ENCODE measurements at places on chromosomes 4 and X. TPM values are rescaled to one million over a fixed set of nuclear protein-coding genes. Genes with fewer than 3 reads are reported as not detected.
A peak's percentile ranks its signal among the peaks of the same experiment; 100 is the strongest.

Gene CXorf38
- 25.4 TPM for total RNA-seq

Gene TMEM47
- total RNA-seq = 59.4 TPM

Gene PRRG1
- total RNA-seq = 7.4 TPM

Gene C4orf36
- 4.8 TPM for total RNA-seq

Gene HELT
- not detected for total RNA-seq

Gene SPANXA1
- not detected for total RNA-seq

Gene APLN
- not detected for total RNA-seq

Gene FDCSP
- not detected for total RNA-seq

Gene ZMAT1
- total RNA-seq = 15.7 TPM

Gene F8A2
- total RNA-seq = not detected

Gene ARHGEF6
- 19.7 TPM for total RNA-seq

Gene WDR17
- total RNA-seq = 4.9 TPM

DNA sequence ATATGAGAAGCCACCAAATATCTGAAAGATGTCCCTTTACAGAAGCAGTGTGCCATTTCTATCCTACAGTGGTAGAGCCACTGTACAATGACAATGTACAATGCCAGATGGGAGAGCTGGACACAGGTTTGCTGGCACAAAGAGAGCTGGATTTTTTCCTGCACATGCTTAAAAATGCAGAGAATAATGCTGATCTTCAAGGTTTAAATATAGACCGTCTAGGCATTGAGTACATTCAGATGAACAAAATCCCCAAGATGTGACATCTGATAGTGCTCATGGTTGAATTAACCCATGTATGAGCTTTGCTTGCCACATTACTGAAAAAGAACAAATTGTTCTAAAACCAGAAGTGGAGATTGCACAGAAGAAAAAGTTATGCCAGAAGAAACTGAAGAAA lies 11.7 kb downstream of the ADGRL3 start:
- H3K36me3 ChIP-seq = no peaks in the 10 kb centered on the region
- no peak overlapping the region for H3K4me3 ChIP-seq
- H3K27me3 ChIP-seq = no peaks in the 10 kb centered on the region
- DNase-seq = no peak

DNA sequence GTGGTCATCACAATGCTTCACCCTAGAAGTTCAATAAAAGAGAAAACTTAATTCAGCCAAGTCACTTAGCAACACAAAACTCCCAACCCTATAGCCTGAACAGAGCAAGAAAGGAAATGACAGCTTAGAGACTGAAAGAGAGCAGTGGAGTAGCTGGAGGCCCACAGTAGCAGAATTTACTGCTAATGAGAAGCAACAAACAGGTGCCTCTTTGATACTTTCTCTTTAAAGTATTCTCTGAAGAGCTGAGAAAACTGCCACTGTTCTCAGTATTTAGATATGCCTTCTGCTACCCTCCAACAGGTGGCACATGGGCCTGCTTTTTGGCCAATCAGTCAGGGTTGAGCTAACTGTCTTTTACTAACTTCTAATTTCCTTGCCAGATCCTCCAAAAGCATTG lies 240.0 kb downstream of the GPC3 start:
- no peak overlapping the region for H3K27ac ChIP-seq
- no peaks in the 10 kb centered on the region for H3K27me3 ChIP-seq
- H3K36me3 ChIP-seq = no peaks in the 10 kb centered on the region
- H3K4me3 ChIP-seq = no peak overlapping the region
- H3K4me1 ChIP-seq = no peaks in the 10 kb centered on the region

DNA sequence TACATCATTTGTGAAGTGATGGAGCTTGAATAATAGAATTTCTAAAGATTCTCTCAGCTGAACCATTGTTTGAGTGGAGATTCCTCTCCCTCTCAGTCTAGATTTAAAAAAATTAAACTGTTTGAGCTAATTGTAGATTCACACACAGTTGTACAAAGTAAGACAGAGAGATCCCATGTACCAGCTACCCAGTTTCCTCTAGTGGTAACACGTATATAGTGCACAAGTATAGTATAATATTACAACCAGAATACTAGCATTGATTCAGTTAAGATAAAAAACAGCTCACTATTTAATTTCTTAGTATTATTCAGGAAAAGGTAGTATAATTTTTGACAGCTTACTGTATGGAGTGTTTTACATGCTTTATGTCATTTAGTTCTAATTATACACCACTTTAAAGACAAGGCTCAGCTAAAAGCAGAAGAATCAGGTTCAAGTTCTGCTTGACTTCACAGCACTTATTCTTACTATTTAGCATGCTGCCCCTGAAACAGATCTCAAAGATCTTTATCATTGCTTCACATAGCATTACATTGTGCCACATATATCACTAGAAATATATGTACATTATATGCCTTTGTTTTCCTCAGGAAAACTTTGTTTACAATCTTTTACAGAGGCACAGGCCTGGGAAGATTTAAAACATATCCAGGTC lies 136.1 kb downstream of the SNCA start:
- H3K27ac ChIP-seq = peak overlapping the region; percentile 35
- no peaks in the 10 kb centered on the region for H3K27me3 ChIP-seq
- H3K4me1 ChIP-seq = peaks cover 5% of the 10 kb centered on the region
- H3K4me3 ChIP-seq = no peak overlapping the region

GRCh38 chrX:14899607-14900006 lies 26.4 kb downstream of the MOSPD2 start:
- H3K36me3 ChIP-seq = no peaks in the 10 kb centered on the region
- no peak overlapping the region for H3K27ac ChIP-seq
- H3K4me1 ChIP-seq = no peaks in the 10 kb centered on the region

GRCh38 chr4:176989186-176989585 lies 196.5 kb upstream of the VEGFC start:
- H3K4me1 ChIP-seq = no peaks in the 10 kb centered on the region
- no peak for DNase-seq
- no peak overlapping the region for H3K27ac ChIP-seq
- no peaks in the 10 kb centered on the region for H3K27me3 ChIP-seq
- no peaks in the 10 kb centered on the region for H3K36me3 ChIP-seq

GRCh38 chr4:101600287-101600686 lies 190.2 kb upstream of the BANK1 start:
- no peak overlapping the region for H3K4me3 ChIP-seq
- no peaks in the 10 kb centered on the region for H3K36me3 ChIP-seq
- no peak overlapping the region for H3K27ac ChIP-seq
- no peaks in the 10 kb centered on the region for H3K27me3 ChIP-seq
- DNase-seq = no peak

DNA sequence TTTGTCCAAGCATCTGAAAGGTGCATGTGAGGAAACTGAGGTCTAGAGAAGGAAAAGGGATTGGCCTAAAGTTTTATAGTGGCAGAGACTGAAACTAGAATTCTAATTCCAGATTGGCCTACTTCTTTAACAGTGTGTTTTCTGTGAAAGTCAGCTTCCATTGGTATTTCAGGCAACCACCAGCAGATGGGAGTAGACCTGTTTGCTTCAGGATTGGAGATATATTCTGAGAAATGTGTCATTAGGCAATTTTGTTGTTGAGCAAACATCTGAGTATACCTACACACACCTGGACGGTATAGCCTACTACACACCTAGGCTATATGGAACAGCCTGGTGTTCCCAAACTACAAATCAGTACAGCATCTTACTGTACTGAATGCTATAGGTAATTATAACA lies 207.3 kb upstream of the RADX start:
- no peaks in the 10 kb centered on the region for H3K36me3 ChIP-seq
- no peaks in the 10 kb centered on the region for H3K4me1 ChIP-seq
- H3K27ac ChIP-seq = no peak overlapping the region

DNA sequence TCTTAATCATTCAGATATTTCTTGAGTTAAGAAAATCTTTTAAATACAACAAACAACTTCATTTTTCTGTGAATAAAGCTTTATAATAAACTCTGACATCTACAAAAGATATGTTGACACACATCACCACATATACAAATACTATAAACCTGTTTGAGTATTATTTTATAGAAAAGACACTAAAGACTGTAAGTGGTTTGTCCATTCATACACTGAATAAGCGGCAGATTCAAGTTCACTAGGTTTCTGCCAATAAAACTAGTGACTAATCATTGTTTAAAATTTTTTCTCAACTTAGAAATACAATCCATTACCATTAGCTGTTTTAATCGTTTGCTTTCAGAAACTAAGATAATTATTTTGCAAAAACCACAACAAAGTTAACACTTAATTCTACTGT lies 1900.0 kb downstream of the C4orf33 start:
- no peak for DNase-seq
- H3K27ac ChIP-seq = no peak overlapping the region
- H3K27me3 ChIP-seq = no peaks in the 10 kb centered on the region
- H3K36me3 ChIP-seq = no peaks in the 10 kb centered on the region

DNA sequence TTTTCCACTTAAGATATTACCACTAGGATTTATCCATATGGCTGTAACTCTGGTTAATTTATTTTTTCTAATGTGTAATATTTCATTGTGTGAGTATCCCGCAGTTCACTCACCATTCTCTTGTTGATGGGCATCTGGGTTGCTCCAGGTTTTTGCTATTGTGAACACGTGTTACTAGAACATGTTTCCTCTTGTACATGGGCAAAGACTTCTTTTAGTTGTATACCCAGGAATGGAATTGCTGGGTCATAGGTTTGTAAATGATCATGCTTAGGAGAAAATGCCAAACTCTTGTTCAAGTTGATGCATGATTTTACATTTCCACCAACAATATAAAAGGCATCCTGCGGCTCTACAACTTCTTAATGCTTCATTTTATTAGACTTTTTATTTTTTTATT lies 26.8 kb downstream of the SYNPO2 start:
- DNase-seq = no peak
- no peaks in the 10 kb centered on the region for H3K4me1 ChIP-seq
- no peak overlapping the region for H3K4me3 ChIP-seq

DNA sequence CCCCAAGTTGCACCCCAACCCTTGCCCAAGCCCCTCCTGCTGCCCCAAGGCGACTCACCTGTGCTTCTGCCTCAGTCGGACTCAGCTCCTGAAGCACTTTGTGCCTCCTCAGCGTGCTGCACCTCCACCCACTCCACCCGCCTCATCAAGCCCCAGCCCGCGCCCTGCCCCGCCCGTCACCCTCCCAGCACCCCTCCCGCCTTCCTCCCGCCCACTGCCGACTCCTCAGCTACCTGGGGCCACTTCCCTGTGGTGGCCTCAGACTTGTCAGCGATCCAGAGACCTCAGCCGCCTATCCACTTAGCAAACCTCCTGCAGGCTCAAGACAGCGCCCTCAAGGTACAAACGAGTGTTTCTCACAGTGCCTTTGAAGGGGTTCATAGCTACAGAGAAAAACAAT lies 19.6 kb upstream of the IQCM start:
- H3K27me3 ChIP-seq = no peaks in the 10 kb centered on the region
- DNase-seq = no peak
- no peak overlapping the region for H3K4me3 ChIP-seq
- H3K4me1 ChIP-seq = no peaks in the 10 kb centered on the region
- no peaks in the 10 kb centered on the region for H3K36me3 ChIP-seq

- no peak overlapping the region for H3K4me3 ChIP-seq
- no peaks in the 10 kb centered on the region for H3K27me3 ChIP-seq
- peaks cover 3% of the 10 kb centered on the region for H3K36me3 ChIP-seq
- no peak overlapping the region for H3K27ac ChIP-seq
- no peaks in the 10 kb centered on the region for H3K4me1 ChIP-seq
These were observed 211.3 kb downstream of the PALLD start for GRCh38 chr4:168708108-168708507.

- no peaks in the 10 kb centered on the region for H3K27me3 ChIP-seq
- H3K4me3 ChIP-seq = no peak overlapping the region
- H3K27ac ChIP-seq = no peak overlapping the region
- no peaks in the 10 kb centered on the region for H3K4me1 ChIP-seq
These were observed 114.2 kb upstream of the GRXCR1 start for GRCh38 chr4:42778349-42778748.

DNA sequence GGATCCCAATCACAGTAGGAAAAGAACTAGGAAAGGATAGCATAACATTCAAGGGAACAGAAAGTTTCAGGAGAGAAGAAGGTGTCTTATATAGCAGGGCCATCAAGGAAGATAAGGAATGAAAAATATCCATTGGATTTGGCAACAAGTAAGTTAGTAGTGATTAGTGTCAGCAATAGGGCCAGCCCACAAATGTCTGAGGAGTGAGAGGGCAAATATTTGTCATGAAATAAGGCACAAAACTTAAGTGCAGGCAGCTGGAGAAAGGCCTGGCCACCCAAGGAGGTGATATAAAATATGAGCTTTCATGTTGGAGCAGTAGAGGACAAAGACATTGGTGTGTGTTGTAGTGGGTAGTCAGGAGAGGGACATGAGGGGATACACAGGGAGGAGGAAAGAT lies 132.1 kb downstream of the COL4A6 start:
- H3K4me3 ChIP-seq = no peak overlapping the region
- no peaks in the 10 kb centered on the region for H3K27me3 ChIP-seq
- DNase-seq = no peak
- no peak overlapping the region for H3K27ac ChIP-seq

- no peak overlapping the region for H3K4me3 ChIP-seq
- DNase-seq = no peak
- no peak overlapping the region for H3K27ac ChIP-seq
- H3K27me3 ChIP-seq = no peaks in the 10 kb centered on the region
- no peaks in the 10 kb centered on the region for H3K36me3 ChIP-seq
These were observed 331.4 kb downstream of the SPOCK3 start for GRCh38 chr4:166902941-166903340.

GRCh38 chr4:19319607-19320006 lies 932.1 kb upstream of the SLIT2 start:
- no peak overlapping the region for H3K27ac ChIP-seq
- DNase-seq = no peak
- H3K27me3 ChIP-seq = no peaks in the 10 kb centered on the region
- no peaks in the 10 kb centered on the region for H3K36me3 ChIP-seq

DNA sequence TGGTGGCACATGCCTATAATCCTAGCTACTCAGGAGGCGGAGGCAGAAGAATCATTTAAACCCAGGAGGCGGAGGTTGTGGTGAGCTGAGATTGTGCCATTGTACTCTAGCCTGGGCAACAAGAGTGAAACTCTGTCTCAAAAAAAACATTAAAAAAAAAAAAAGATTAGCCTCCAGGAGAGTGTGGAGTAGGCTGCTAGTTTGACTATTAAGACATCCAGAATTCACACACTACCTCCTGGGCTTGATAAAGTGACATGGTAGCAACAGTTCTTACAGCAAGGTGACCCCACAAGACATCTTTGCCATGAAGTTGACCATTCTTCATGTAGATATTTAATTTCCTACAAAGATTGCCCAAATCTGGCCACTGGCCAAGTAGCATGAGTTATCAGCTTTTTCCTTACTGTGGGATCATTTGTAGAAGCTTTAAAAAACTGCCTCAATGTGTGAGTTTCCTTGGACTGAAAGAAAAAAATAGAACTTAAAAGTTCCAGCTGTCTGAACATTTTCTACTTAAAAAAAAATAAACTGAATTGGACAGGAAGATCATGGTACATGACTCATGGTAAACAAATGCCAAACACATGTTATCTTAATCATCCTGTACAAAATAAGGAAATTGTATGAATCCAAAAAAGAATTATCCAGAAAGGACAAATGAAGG lies 35.3 kb upstream of the SPRY1 start:
- H3K36me3 ChIP-seq = no peaks in the 10 kb centered on the region
- DNase-seq = no peak
- H3K27ac ChIP-seq = peak overlapping the region; percentile 60
- no peak overlapping the region for H3K4me3 ChIP-seq
